ENCODE measurements at places on chromosomes 4 and X.

- no peak for DNase-seq
Observed at GRCh38 chr4:55636656-55636999, 530 bp upstream of the NMU start.

- DNase-seq, result peak; percentile 1
Observed at GRCh38 chr4:31081366-31081765, 361.2 kb downstream of the PCDH7 start.

DNA sequence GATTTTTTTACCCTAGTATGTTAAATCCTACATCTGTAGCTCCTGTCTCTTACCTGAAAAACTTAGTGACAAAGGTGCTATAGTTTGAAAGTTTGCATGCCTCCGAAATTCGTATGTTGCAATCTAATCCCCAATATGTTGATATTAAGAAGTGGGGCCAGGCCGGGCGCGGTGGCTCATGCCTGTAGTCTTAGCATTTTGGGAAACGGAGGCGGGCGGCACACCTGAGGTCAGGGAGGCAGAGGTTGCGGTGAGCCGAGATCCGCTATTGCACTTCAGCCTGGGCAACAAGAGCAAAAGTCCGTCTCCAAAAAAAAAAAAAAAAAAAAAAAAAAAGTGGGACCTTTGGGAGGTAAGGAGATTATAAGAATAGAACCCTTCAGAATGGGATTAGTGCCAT, 471.3 kb upstream of the TECRL start:
- DNase-seq, result no peak

DNA sequence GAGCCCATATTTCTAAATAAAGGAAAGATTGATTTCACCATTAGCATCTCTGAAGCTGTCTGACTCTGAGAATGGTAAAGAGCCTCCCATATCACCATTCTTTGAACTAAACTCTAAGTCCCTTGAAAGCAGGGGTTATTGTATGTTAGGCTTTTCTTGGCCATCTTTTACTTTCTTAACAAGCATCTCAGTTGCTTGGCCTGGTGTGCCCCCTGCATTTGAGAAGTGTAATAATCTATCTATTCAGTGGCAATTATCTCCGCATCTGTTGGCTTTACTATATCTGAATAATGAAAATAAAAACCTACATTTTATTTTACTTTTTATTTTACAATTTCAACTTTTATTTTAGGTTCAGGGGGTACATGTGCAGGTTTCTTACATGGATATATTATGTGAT, 128.3 kb upstream of the ARMCX2 start:
- DNase-seq, result no peak

DNA sequence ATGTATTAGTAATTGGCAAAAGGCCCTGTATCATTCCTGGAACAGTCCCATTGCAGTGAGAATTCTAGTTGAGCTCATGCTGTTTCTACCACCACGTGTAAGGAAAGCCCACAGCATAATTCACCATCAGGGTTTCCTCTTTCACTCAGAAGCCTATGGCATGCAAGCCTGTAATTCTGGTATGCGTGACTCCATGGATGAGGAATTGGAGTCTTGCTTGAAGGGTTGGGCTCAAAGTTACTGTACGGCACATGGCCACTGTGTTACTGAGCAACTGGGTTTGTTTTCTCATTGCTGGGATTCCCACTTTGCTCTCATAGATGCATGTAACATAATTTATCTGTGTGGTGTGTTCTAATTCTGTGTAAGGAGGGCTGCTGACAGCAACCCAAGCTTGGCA, 132.3 kb upstream of the NR3C2 start:
- no peak for DNase-seq

DNA sequence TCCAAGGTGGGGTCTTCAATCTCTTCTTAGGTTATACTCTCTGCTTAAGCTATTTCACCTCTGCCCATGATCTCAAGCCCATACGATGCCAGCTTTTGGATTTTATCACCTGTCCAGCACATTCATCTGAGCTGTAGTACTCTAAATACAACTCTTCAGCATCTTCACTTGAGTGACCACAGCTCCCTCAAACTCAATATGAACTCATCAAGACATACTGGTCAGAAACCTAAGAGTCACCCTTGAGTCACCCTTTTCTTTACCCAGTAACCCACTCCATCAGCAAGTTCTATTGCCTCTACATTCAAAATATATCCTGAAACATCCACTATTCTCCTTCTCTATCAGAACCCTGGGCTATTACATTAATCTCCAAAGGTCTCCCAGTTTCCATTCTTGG, 69.4 kb downstream of the DCHS2 start:
- DNase-seq, result no peak

DNA sequence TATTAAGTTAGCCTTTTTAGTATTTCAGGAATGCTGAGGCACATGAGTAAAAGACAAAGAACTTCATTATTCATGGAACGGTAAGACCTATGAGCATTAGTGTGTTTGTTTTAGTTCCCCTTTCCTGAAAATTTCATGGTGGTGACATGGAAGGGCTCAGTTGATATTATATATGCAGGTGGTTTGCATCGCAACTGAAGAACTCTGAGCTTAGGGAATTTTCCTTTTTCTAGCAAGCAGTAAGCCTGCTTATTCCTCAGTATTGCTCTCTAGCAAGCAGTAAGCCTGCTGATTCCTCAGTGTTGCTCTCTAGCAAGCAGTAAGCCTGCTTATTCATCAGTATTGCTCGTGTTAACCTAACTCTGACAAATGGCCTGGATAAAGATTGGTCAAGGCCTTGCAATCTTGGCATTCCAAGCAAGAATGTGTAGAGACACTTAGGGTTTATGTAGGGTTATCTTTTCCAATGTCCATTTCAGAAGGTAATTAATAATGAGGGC, 37.7 kb upstream of the MAGEB18 start:
- DNase-seq, result no peak

DNA sequence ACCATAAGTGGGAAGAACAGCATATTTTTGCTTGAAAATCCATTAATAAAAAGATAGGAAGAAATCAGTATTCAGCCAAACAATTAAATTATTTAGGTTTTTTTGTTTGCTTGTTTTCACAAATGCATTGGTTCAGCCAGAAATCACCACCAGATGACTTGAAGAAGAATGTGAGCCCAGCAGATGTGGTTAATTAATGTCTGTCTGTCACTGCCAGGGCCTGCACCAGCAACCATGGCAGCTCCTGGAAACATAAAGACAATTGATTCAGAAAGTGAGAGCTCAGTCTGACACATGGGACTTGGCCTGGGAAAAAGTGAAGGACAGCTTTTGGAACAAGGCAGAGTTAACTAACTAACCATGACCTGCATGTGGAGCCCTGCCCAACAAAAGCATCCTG, 74.0 kb downstream of the MAOB start:
- no peak for DNase-seq

GRCh38 chr4:8370106-8370787, 70.3 kb downstream of the ACOX3 start:
- no peak for DNase-seq

DNA sequence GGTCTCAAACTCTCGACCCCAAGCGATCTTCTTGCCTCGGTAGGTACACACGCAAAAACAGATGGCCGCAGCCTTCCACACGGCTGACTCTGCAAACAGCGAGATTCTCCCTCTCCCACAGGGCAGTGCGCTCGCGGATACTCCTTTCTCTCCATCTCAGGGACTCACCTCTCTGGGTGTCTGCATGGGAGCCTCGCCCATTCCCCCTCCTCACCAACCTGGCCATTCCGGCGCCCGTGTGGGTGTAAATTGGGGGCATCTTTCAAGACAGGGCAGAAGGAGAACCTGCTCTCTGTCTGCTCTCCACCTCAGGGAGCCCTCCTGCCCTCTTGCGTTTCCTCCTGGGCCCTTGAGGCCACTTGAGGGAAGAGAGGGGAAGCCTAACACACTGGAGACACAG, 4.4 kb downstream of the CTAG2 start:
- DNase-seq, result no peak

GRCh38 chrX:97616883-97617530, 733.3 kb downstream of the RPA4 start:
- peak; percentile 1 for DNase-seq

DNA sequence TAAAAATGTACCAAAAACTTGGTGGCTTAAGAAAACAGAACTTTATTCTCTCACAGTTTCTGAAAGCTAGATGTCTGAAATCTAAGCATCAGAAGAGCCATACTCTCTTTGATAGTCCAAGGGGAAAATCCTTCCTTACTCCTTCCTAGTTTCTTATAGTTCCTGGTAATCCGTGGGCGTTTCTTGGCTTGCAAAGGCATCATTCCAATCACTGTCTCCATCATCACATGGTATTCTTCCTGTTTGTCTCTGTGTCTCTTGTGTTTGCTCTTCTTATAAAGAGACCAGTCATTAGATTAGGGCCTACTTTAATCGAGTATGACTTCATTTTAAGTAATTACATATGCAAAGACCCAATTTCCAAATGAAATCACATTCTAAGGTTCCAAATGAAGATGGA, 118.9 kb upstream of the FSTL5 start:
- no peak for DNase-seq

DNA sequence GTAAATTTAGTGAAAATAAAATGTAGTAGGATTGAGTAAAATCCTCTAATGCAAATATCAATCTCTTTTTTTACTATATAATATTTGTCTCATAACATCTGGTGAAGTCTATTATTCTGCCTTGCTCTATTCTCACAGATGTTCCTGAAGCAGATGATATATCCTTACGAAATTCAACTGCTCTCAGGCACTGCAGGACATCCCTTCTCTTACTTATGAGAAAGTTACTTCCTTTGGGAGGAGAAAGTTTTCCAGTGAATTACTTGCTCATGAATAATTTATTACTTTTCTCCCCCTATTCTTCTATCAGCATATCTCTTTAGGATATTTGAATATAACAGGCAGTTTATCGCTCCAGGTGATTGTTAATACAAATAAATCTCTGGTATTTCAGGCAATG, 75.6 kb upstream of the AGA start:
- no peak for DNase-seq

- no peak for DNase-seq
Observed at GRCh38 chr4:74948236-74948635, 15.3 kb downstream of the PARM1 start.

DNA sequence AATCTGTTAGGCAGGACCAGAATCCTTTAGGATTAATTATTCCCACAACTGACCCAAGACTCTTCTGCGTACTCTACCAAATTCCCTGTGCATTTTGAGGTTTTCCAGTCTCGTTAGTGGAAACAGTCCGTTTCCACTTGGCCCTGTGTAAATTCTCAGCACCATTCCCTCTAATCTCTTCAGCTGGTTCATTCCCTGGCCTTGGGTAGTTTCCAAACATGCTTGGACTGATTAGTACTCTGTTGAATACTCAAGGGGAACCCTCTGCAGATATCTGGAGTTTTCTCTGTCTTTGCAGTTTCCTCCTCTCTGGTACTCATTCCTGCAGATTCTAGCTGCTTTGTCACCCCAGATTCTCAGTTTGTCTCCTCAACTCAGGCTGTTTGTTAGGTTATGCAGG, 80.4 kb downstream of the ZFX start:
- no peak for DNase-seq
